ENCODE measurements at places on chromosomes 3 and 15. TPM values are rescaled to one million over a fixed set of nuclear protein-coding genes. Genes with fewer than 3 reads are reported as not detected.

The PRICKLE2 gene
- total RNA-seq = 0.05 TPM

The KLHL40 gene
- total RNA-seq = not detected

The RAF1 gene
- total RNA-seq = 64.3 TPM

The ZNF501 gene
- 0.12 TPM for total RNA-seq

DNA sequence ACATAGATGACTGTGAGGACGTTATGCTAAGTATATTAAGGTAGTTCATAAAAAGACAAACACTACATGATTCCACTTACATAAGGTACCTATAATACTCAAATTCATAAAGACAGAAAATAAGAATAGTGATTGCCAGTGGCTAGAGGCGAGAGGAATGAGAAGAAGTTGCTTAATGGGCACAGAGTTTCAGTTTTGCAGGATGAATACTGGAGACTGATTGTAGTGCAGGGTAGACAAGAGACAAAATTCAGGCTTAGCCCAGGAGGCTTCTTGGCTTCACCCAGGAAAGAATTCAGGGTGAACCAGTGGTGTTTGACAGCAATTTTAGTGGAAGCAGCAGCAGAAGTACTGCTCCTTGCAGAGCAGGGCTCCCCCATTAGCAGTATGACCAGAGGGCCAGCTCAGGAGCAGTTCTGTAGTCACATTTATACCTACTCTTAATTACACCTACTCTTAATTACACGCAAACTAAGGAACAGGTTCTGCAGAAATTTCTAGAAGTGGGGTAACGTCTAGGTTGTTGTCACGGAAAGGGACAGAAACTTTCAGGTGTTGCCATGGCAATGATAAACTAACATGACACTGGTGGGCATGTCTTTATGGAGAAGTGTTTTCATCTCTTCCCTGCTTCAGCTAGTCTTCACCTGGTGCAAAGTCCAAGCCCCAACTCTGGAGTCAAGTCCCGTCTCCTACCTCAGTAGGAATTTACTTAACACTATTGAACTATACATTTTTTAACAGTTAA is 55.2 kb downstream of the TBL1XR1 start:
- DNase-seq = no peak
- H3K4me1 ChIP-seq = no peaks in the 10 kb centered on the region
- no peaks in the 10 kb centered on the region for H3K27me3 ChIP-seq
- H3K36me3 ChIP-seq = no peaks in the 10 kb centered on the region
- H3K27ac ChIP-seq = no peak overlapping the region

DNA sequence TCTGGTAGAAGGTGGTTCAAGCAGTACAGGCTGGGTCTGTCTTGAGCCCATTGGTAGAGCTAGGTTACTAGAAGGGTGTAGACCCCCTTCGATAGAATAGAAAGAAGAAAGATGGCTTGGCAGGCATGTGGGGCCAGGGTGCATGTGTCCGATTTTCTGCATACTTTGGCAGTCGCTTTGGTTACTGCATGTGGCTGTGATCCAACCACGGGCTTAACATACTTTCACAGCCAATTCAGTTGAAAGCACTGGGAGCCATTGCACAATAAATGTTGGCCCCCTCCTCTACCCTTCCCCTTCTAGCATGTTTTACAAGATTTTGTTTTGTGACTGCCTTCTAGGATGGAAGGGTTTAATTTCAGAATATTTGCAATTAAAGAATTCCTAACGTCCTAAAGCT is 7.2 kb downstream of the ARID3B start:
- no peak overlapping the region for H3K27ac ChIP-seq
- no peaks in the 10 kb centered on the region for H3K36me3 ChIP-seq
- no peak for DNase-seq
- no peak overlapping the region for H3K4me3 ChIP-seq

- H3K4me3 ChIP-seq = no peak overlapping the region
- H3K4me1 ChIP-seq = no peaks in the 10 kb centered on the region
- no peak for DNase-seq
- peaks cover 18% of the 10 kb centered on the region for H3K27me3 ChIP-seq
Observed at GRCh38 chr3:168272343-168272985, 176.7 kb upstream of the GOLIM4 start.

DNA sequence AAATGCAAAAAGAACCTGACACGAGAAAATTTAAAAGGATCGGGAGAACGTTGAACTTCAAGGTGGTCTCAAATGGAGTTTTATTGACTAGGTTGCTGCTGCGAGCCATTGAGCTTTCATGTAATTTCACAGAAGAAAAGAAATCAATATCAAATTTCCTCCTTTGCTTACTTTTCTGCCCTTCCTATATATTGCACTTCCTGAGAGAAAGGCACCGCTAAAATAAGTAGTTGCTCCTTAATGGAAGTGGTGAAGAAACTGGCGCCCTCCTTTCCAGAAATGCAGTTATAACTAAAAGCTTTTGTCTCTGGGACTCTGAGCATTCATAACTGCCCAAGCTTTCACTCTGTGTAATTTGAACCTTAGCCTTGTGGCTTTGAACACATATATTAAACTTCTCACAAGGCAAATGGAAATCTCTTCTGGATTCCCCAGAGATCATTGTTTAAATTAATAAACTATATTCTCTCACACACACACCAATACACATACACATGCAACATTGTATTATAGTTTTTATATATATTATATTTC is 13.4 kb downstream of the EID1 start:
- no peaks in the 10 kb centered on the region for H3K36me3 ChIP-seq
- no peak overlapping the region for H3K27ac ChIP-seq
- H3K4me1 ChIP-seq = no peaks in the 10 kb centered on the region
- H3K4me3 ChIP-seq = no peak overlapping the region

GRCh38 chr15:25066708-25067107 is 111.9 kb downstream of the SNRPN start:
- H3K36me3 ChIP-seq = no peaks in the 10 kb centered on the region
- no peaks in the 10 kb centered on the region for H3K4me1 ChIP-seq
- no peak overlapping the region for H3K27ac ChIP-seq
- H3K4me3 ChIP-seq = no peak overlapping the region
- H3K27me3 ChIP-seq = no peaks in the 10 kb centered on the region

DNA sequence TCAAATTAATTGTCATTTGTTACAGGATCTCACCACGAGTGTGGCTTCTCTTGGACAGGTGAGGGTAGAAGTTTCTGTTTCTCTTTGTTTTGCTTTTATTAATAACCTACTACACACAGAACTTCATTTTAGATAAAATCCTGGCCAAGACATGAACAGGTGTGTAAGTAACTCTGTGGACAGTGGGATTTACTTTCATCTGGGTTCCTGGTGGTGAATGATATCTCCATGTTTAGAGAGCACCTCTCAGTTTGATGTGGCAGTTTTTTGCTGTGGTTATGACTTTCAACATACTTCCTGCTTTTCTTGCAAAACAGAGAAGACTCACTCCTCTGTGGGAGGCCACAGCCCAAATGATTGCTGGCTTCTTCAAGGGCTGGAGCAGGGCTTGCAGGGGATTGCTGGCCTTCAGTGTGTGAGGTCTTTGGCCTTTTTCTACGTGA is 71.1 kb upstream of the XCR1 start:
- peaks cover 6% of the 10 kb centered on the region for H3K4me1 ChIP-seq
- DNase-seq = no peak
- H3K36me3 ChIP-seq = no peaks in the 10 kb centered on the region
- H3K27ac ChIP-seq = no peak overlapping the region
- H3K27me3 ChIP-seq = no peaks in the 10 kb centered on the region

Measured in HCT116 (cell line).